ENCODE measurements at places on chromosomes 1 and 21.

GRCh38 chr1:55468142-55468795 lies 253.1 kb upstream of the USP24 start:
- DNase-seq = no peak

DNA sequence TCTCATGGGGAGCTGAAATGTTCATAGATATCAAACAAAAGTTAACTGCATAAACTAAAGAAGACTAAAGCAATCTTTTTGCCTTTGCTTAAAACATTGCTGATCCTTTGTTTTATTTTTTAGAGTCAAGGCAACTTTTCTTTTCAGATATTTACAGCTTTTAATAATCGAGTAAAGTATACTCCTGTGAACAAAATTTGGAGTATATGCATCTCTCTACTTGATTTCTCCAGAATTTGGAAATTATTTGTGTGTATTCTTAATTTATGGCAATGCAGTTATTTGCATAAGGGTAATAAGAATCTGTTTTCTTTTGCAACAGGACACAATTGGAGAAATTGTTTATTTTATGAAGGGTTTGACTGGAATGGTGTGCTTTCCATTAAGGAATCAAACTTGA lies 4.2 kb upstream of the AQP10 start:
- no peak for DNase-seq

DNA sequence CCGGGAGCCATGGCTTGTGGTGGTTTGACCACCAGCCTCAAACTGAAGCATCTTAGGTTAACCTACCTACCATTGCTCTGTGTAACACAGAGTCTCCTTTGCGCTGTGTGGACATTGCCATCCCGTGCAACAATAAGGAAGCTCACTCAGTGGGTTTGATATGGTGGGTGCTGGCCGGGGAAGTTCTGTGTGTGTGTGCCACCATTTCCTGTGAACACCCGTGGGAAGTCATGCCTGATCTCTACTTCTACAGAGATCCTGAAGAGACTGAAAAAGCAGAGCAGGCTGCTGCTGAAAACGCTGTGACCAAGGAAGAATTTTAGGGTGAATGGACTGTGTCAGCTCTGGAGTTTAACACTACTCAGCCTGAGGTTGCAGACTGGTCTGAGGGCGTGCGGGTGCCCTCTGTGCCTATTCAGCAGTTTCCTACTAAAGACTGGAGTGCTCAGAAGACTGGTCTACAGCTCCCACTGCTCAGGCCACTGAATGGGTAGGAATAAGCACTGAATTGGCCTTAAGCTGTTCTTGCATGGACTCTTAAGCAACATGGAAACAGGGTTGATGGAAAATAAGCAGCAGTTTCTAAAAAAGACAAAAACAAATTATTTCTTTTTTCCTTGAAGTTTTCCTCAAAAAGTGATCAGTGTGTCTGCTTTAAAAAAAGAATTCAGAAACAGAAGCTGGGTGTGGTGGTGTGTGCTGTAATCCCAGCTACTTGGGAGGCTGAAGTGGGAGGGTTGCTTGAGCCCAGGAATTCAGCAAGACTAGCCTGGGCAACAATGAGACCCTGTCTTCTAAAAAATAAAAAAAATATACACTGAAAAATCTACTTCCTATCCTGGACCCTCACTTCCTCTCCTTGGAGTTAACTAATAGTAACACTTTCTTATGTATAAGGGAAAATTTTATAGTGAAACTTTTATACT lies 14.6 kb downstream of the CEP350 start:
- DNase-seq = no peak

DNA sequence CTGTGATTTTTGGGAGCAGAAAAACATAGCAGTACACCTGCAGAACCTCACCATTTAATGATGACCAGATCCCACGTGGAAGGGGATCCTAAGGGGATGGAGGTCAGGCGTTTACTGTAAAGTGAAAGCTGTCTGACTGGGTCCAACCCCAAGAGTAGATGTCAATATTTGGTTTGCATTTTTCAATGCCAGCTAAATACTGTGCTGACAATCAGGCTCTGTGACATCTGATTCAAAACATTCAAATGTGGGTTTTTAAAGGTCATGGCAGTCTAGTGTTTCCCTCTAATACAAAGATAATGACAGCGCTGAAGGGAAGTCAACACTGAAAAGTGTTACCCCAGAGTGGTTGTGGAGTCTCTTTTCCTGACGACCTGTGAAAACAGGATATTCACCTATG lies 68.1 kb downstream of the SPAG17 start:
- DNase-seq = no peak

DNA sequence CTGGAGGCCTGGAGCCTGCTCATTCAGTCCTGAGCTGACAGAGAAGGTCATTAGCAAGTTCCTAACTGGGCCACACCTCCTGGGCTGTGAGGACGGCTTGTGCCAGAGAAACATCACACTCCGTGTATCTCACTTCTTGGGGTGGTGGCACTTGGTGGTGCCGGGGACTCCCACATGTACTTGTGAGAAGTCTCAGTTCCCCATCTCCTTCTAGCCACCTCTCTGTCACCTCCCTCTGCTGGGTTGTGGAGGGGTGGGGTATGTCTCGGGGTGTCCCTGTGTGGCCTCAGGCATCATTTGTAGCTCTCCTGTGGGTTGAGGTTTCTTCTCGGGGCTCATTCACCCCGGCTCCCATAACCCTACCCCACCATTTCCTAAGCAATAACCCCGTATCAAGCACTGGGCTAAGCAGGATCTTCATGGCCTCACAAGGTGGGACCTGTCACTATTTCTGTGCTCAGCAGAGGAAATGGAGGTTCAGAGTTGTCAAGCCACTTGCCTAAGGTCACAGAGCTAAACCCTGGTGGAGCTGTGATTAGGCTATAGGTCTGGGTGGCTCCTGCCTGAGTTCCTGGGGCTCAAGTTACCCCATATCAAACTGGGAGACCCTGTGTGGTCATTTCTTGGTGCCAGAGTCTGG lies 62.5 kb downstream of the UBIAD1 start:
- peak; percentile 14 for DNase-seq

DNA sequence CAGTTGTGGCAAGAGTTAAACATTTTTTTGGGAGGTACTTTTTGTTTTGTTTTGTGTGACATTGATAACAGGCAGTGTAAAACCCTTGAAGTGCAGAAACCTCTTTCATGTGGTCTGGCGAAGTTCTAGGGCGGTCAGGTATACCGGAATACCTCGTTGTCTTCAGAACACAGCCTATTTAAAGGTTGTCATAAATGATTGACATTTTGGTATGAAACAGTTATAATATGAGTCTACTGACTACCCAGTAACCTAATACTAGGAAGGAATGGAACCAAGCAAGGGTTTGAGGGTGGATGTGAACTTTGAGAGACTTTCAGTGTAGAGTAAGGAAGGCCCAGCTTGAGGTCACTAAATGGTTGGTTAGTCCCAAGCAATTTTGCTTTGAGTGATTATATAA lies 40.5 kb downstream of the PATJ start:
- DNase-seq = peak; percentile 85

DNA sequence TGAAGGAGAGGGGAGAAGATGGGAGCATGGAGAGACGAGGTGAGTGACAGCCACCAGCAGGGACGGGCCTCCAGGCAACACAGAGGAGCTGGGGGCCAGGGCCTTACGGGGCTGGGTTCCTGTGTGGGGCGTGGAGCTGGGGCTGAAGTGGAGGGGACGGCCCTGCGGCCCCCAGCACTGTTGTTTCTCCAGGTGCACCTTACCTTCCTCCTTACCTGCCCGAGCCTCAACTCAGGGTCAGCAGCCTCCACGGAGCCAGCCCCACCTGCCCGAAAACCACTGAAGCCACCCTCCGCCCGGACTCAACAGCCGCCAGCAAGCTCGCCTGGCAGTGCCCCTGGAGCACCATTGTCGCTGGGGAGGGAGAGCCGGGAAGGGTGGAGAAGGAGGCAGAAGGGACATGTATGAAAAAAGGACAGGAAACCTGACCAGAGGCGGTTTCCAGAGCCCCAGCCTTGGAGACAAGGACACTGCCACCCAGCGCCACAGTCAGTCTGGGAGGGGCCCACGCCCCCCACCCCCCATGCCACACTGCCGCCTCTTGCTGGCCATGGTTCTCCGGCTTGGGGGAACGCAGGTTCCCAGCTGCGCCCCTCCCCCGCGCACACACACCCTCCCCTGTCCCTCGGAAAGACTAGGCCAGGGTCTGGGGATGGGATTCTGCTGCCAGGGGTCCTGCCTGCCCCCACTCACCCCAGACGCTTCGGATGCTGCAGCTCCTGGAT lies 10.6 kb downstream of the PLA2G2F start:
- no peak for DNase-seq

GRCh38 chr1:94737124-94737998 lies 82.8 kb upstream of the SLC44A3 start:
- no peak for DNase-seq

GRCh38 chr1:194296201-194296600 lies 1109.8 kb upstream of the B3GALT2 start:
- no peak for DNase-seq

DNA sequence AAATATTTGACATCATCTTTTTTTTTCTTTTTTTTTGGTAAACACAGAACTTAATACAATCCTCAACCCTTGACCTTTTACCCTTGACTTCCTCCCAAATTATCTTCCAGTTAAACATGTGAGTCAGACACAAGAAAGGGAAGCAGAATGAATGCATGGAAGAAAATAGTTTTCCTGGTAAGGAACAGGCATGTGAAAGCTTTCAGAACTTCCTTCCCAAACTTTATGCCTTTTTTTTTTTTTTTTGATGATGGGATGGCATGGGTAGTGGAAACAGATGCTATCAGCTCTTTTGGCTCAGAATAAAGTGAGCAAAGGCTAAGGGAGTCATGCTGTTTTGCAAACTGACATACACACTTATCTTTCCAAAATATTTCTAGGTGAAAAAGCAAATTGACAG lies 1079.1 kb downstream of the TTLL7 start:
- no peak for DNase-seq

DNA sequence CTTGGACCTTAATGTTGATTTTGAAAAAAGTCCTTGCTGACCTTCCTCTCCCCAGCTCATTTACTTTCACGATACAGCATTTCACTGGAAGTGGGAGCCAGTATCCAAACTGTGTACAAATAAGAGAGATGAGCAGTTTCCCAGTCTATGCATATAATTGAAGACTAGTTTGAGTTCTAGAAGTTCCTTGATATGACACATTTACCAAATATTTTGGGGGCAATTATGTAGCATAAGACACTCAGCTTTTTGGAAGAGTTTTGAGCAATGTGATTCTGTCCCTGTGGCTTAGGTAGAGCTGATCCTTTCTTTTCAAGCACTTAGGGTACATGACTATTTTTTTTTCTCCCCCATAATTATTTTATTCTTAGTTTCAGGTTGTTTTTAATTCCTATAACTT lies 26.4 kb downstream of the GIPC2 start:
- no peak for DNase-seq

GRCh38 chr1:62917314-62917713 lies 133.4 kb downstream of the ATG4C start:
- DNase-seq = no peak

DNA sequence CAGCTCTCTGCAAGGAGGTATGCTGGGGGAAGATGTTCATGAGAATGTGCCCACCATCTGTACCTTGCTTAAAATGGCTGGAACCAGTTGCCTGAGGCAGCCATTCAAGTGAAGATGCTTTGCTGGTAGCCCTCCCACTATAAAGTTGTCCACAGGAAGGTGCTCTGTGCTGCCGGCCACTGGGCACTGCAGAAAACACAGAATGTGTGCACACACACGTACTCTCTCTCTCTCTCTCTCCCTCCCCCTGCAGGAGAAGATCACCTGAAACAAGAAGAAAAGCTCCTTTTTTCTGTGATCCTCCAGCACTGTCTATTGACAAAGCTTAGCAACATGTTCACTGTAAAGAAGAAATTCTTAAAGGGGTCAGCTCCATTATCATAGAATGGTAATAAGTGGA lies 134.8 kb downstream of the PIGK start:
- DNase-seq = no peak

GRCh38 chr1:61570191-61570590 lies 154.8 kb downstream of the TM2D1 start:
- DNase-seq = no peak

GRCh38 chr1:39925721-39926342 lies 24.1 kb upstream of the MYCL start:
- DNase-seq = no peak

DNA sequence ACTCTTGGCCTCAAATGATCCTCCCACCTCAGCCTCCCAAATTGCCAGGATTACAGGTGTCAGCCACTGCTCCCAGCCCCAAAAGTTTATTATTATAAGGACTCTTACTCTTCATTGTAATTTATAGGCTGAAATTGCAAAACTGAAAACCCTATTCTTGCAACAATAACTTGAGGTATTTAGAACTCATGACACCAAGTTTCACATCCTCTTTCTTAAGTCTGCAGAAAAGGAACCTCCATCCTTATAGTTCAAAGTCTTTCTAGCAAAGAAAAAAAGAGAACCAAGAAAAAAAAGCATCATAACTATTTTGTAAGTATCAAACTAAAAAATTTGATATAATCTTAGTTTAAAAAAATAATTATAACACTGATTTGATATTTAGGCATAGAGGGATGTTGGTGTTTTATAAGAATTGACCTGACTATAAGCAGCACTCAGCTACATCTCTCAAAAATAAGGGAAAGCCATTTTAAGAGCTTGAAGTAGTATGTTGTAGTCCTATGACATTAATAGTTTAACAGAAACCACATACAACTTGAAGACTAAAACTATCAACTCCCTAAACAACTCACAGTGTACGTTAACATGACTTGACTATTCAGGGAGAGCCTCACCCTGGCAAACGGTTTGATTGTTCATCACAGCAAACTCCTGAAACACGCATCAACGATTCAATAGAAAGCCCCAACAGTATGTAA lies 122.4 kb downstream of the AKT3 start:
- DNase-seq = no peak

DNA sequence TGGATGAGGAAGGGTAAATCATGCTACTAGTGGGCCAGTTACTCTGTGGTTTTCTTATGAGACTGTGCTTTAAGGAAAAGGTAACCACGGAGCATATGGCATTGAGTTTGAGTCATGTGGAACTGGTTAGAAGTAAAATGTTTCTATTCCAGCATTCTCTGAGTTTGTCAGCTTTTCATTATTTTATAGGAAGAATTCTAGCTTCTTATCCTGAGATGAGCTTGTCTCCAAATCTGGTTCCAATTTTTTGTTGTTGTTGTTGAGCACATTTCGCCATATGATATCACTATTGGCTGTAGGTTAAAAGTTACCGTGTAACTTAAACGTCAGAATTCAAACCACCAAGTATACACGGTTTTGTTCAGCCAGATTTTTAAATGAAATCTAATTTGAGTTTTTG lies 69.9 kb downstream of the ATF6 start:
- DNase-seq = no peak

DNA sequence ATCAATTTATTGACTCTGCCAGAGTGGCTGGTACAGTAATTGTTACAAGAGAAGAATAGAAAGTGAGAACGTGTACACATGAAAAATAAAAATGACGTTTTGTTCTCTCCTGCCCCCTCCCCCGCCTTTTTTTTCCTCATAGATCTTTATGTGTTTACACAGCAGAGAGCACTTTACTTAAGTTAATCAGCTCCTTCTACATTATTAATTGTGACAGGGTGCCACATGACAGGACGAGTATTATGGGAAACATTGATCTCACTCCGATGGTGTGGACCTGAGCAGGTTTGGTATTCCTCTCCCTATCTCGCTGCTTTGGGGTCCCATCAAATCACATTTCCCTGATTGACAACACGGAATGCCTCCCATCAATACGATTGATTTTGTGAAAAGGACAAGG lies 285.7 kb downstream of the TM2D1 start:
- no peak for DNase-seq

GRCh38 chr1:174990382-174990999 lies 9.3 kb upstream of the CACYBP start:
- DNase-seq = peak; percentile 38

GRCh38 chr1:1098681-1099421 lies 17.0 kb downstream of the C1orf159 start:
- DNase-seq = peak; percentile 62
